GM12878 (cell line): ENCODE measurements at places on chromosomes 5 and 9. TPM values are rescaled to one million over a fixed set of nuclear protein-coding genes. Genes with fewer than 3 reads are reported as not detected.
A peak's percentile ranks its signal among the peaks of the same experiment; 100 is the strongest.

ADAMTS13 gene
- total RNA-seq = 1.2 and 2.0 TPM in 2 replicates

MEGF9 gene
- 3.8 and 4.3 TPM in 2 replicates for total RNA-seq

C5orf34 gene
- total RNA-seq = 5.6 and 6.1 TPM in 2 replicates

DNA sequence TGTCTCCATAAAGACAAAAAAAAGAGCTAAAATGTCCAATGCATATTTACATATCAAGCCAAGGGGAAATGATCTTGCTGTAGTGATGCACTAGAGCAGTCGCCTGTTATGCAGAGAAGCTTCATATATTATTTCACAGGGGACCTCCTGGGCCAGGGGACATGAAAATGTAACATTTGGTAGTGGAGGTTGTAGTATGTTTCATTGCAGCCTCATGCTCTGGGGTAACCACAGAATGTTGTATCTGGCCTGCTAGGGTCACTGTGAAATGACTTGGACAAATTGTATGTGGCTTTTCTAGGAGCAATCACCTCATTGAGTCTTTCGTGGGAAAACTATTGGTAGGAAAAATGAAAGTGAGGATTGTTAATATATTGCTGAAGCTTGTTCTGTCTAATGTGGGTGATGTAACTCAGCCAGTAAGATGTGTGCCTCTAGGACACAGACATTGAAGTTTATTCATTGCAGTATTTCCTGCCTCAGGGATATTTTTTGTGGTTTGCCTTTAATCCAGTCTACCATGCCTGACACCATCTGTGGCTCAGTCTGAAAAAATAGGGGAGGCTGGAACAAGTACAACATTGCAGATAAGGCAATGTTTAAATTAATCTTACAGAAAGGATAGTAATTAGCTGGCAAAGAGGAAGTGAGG lies 430.8 kb upstream of the TNC start:
- DNase-seq = no peak
- H3K27me3 ChIP-seq = no peaks in the 10 kb centered on the region
- no peaks in the 10 kb centered on the region for H3K4me1 ChIP-seq

- DNase-seq = no peak
- no peaks in the 10 kb centered on the region for H3K36me3 ChIP-seq
- no peak overlapping the region for H3K27ac ChIP-seq
- no peaks in the 10 kb centered on the region for H3K4me1 ChIP-seq
Observed at GRCh38 chr9:34546834-34547827, 24.3 kb upstream of the ENHO start.

DNA sequence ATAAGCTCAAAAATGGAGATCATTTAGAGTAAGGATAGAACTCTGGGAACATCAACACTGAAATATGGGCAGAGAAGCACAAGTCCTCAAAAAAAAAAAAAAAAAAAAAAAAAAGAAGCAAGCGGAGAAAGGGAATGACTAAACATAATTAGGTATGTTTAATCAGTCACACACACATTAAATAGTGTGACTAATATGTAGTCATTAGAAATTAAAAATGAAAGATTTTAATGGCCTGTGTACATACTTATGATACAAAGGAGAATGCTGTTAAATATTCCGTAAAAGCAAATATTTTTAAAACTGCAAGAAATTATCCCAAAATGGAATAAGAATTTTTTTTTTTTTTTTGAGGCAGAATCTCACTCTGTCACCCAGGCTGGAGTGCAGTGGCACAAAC lies 10.5 kb downstream of the LPAR1 start:
- DNase-seq = no peak
- no peaks in the 10 kb centered on the region for H3K36me3 ChIP-seq
- H3K4me1 ChIP-seq = no peaks in the 10 kb centered on the region
- H3K4me3 ChIP-seq = no peak overlapping the region

DNA sequence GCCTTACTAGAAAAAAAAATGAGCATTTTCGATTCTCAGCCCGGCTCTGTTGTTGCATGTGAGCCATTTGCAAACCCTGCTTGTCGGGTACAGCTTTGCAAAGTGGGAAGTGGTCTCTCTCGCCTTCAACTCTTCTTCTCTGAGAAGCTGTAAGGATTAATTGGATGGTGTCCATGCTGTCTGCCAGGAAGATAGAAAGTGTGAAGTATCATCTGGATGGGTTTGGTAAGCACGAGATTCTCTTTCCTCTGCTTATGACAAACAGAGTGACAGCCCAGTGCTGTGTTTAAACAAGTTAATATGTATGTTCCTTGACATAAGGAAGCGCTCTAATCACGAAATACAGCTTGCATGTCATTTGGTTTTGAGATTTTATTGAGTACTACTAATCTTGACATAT lies 109.1 kb upstream of the SPATA31D4 start:
- H3K36me3 ChIP-seq = no peaks in the 10 kb centered on the region
- no peaks in the 10 kb centered on the region for H3K27me3 ChIP-seq
- no peak overlapping the region for H3K27ac ChIP-seq
- H3K4me1 ChIP-seq = no peaks in the 10 kb centered on the region
- no peak overlapping the region for H3K4me3 ChIP-seq
- DNase-seq = no peak

DNA sequence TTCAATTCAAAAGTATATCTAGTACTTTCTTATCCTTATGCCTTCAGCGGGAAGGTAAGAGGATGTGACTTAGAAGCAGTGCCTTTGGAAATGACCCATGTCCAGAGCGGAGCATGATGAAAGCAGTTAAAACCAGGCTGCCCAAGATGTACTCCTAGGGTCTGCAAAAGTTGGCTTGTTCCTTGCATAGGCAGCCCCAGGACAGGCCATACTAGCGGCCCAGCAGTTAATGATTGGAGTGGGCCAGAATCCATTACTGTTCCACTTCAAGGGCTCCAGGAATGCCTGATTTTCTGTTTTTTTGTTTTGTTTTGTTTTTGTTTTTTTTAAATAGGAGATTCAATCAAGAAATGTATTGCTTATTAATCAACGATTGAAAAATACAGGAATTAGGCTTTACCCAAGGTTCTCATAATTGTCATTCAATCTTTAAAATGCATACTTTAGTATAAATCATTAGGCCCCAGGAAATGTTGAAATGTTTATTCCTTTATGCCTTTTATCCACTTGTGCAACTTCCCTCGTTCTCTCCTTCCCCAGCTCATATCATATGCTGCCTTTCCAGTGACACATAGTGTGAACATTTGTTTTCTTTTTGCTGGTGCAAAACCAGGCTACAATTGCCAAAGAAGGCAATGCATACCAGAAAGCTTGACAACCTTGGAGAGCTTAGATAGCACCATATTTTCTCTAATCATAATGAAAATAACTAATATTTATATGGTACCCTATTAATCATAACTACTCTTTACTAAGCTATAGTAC lies 190.8 kb downstream of the ARHGEF28 start:
- DNase-seq = no peak
- H3K27me3 ChIP-seq = no peaks in the 10 kb centered on the region
- no peak overlapping the region for H3K4me3 ChIP-seq
- H3K27ac ChIP-seq = no peak overlapping the region
- no peaks in the 10 kb centered on the region for H3K4me1 ChIP-seq
- H3K36me3 ChIP-seq = no peaks in the 10 kb centered on the region

GRCh38 chr5:98734646-98735045 lies 38.8 kb upstream of the RGMB start:
- no peaks in the 10 kb centered on the region for H3K36me3 ChIP-seq
- H3K27me3 ChIP-seq = no peaks in the 10 kb centered on the region
- no peak for DNase-seq
- H3K4me3 ChIP-seq = no peak overlapping the region

DNA sequence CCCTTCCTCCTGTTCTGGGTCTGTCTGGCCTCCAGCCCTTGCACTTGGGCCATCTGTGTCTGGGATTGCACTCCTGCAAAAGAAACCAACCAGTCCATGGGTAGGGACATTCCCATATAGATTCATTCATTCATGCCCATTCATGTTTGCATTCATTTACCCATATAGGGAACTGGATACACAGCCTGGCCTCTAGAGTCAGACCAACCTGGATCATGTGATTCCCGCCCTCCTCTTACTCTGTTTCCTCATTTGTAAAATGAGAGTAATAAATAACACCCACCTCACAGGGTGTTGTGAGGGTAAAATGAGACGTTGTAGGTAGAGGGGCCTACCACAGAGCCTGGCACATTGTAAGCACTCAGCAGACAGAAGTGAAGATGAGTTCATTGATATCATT lies 8.5 kb downstream of the PCDH12 start:
- H3K36me3 ChIP-seq = no peaks in the 10 kb centered on the region
- H3K27ac ChIP-seq = no peak overlapping the region
- H3K4me3 ChIP-seq = no peak overlapping the region
- no peaks in the 10 kb centered on the region for H3K27me3 ChIP-seq

DNA sequence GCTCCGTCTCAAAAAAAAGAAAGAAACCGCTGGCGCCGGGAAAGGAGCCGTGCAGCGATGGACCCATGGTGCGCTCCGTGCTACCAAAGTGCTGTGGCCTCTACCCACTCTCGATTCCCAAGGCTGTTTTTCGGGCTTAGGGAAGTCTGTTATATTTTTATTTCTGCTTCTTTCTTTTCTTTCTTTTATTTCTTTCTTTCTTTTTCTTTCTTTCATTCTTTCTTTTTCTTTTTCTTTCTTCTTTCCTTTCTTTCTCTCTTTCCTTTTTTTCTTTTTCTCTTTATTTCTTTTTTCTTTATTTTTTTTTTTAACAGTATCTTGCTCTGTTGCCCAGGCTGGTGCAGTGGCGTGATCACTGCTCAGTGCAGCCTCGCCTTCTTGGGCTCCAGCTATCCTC lies 87.5 kb downstream of the ANXA2R start:
- peak overlapping the region; percentile 62 for H3K4me3 ChIP-seq
- no peaks in the 10 kb centered on the region for H3K36me3 ChIP-seq
- no peak for DNase-seq
- H3K27ac ChIP-seq = no peak overlapping the region

DNA sequence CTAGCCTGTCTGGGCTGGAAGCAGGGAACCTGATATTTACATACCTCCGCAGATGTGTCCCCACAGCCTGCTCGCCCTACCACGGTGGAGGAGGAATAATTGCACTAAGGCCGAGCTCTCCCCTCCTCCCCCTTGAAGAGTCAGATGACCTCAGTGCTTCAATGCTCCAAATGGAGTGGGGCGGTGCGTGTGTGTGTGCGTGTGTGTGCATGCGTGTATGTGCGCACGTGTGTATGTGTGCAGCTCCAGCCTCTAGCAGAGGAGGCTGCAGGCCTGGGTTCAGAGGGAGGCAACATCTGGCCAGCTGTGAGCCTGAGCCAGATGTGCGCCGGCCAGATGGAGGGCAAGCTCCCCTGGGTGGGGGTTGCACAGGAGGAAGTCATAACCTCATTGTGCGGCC lies 90.5 kb downstream of the NRG2 start:
- H3K4me3 ChIP-seq = no peak overlapping the region
- no peak for DNase-seq
- peaks cover 43% of the 10 kb centered on the region for H3K4me1 ChIP-seq
- H3K27ac ChIP-seq = no peak overlapping the region
- H3K27me3 ChIP-seq = no peaks in the 10 kb centered on the region

DNA sequence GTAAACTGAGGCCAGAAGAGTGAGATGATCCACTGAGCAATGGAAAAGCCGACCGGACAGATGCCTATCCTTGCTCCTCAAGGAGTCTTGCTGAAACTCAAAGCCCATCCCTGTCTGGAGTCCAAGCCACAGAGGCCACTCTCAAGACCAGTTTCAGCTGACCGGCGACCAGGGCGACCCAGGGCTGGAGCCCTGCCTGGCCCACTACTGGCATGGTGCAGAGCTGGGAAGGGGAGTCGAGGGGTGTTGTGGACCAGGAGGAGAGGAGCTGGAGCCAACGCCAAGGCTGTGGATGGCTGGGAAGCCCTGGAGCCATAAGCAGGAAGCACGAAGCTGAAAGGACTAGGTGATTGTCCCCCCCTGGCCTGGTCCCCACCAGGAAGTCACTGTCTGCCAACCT lies 22.1 kb downstream of the FAM163B start:
- DNase-seq = no peak
- H3K27ac ChIP-seq = no peak overlapping the region
- H3K4me1 ChIP-seq = no peaks in the 10 kb centered on the region
- H3K4me3 ChIP-seq = no peak overlapping the region

GRCh38 chr5:74613283-74613682 lies 27.2 kb downstream of the ENC1 start:
- H3K4me3 ChIP-seq = no peak overlapping the region
- DNase-seq = no peak
- no peak overlapping the region for H3K27ac ChIP-seq
- no peaks in the 10 kb centered on the region for H3K36me3 ChIP-seq
- no peaks in the 10 kb centered on the region for H3K4me1 ChIP-seq
- H3K27me3 ChIP-seq = no peaks in the 10 kb centered on the region

GRCh38 chr9:93501406-93501805 lies 48.0 kb upstream of the FAM120AOS start:
- H3K27me3 ChIP-seq = no peaks in the 10 kb centered on the region
- no peak overlapping the region for H3K4me3 ChIP-seq
- DNase-seq = no peak
- H3K4me1 ChIP-seq = peaks cover 14% of the 10 kb centered on the region
- peaks cover 18% of the 10 kb centered on the region; the same call in 1 of the 2 replicates for H3K36me3 ChIP-seq

GRCh38 chr9:121949364-121949763 lies 143.7 kb downstream of the TTLL11 start:
- H3K36me3 ChIP-seq = no peaks in the 10 kb centered on the region
- H3K27ac ChIP-seq = no peak overlapping the region
- no peak for DNase-seq

- H3K36me3 ChIP-seq = no peaks in the 10 kb centered on the region
- H3K27ac ChIP-seq = no peak overlapping the region
- no peak overlapping the region for H3K4me3 ChIP-seq
- no peak for DNase-seq
- no peaks in the 10 kb centered on the region for H3K27me3 ChIP-seq
Observed at GRCh38 chr5:42300496-42300895, 122.7 kb upstream of the GHR start.

DNA sequence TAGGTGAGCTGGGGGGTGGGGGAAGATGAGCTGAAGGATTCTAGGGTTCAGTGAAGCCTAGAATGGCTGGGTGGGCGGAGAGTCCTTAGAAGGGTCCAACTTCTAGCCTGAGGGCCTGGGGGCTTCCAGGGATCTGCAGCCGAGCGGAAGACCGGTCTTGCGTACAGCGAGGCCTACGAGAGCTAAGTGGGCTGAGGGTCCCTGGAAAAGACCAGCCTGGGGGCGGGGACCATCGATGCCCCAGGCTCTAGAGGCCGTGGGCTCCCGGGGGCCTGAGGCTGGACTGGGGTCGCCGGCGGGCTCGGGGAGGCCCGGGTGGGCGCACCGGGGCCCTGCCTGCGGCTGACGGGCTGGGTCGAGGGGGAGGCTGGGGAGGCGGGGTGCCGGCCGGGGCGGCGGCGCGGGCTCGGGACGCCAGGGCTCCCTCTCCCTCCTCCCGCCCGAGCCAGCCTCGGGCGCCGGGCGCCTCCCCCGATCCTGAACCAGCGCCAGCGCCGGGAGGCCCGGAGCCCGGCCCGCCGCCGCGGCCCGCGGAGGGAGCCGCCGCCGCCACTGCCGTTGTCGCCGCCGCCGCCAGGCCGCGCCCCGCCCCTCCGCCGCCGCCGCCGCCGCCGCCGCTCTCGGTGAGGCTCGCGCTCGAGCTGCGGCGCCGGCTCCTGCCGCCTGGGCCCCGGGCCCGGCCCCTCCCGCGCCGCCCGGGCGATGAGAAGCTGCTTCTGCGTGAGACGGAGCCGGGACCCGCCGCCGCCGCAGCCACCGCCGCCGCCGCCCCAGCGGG lies at the start of gene MVB12B:
Gene MVB12B, plus strand, starts transcription at position 602 of the 778 bp plus-strand sequence. Its CDS starts 101 bp downstream, at position 703.
- no peaks in the 10 kb centered on the region for H3K4me1 ChIP-seq
- H3K4me3 ChIP-seq = no peak within 1 kb of the TSS
- H3K27me3 ChIP-seq = peaks cover 23% of the 10 kb centered on the region
- H3K36me3 ChIP-seq = no peaks in the 10 kb centered on the region

GRCh38 chr5:116566251-116566650 lies 8.4 kb downstream of the SEMA6A start:
- no peaks in the 10 kb centered on the region for H3K36me3 ChIP-seq
- H3K27me3 ChIP-seq = no peaks in the 10 kb centered on the region
- no peak overlapping the region for H3K27ac ChIP-seq
